ENCODE measurements at places on chromosomes 2 and 18. TPM values are rescaled to one million over a fixed set of nuclear protein-coding genes. Genes with fewer than 3 reads are reported as not detected.

GRCh38 chr2:174332217-174332963 lies 2.4 kb upstream of the SP9 start:
- peaks cover 98% of the 10 kb centered on the region for H3K27me3 ChIP-seq
- no peaks in the 10 kb centered on the region for H3K36me3 ChIP-seq
- no peak for DNase-seq
- no peak overlapping the region for H3K27ac ChIP-seq

DNA sequence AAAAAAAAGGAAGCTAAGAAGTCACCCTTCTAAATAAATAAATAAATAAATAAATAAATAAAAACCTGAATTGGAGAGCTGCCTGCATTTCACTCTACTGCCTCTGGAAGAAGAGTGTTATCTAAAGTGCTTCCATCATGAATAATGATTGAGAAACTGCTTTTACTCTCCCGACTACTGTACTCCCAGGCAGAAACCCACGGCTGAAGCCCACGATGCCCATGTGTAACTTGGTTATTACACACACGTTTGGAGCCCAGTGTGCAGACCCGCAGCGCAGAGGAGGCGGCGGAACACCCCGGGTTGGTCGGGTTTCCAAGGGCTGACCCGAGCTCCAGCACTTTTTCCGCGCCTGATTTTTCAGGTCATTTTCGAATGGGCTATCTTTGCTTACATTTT lies 697 bp upstream of the SPATS2L start:
- H3K27me3 ChIP-seq = no peaks in the 10 kb centered on the region
- DNase-seq = peak; percentile 66
- H3K4me1 ChIP-seq = peaks cover 25% of the 10 kb centered on the region
- peak overlapping the region; percentile 79 for H3K4me3 ChIP-seq
- peak overlapping the region; percentile 89 for H3K27ac ChIP-seq
- no peaks in the 10 kb centered on the region for H3K36me3 ChIP-seq

- DNase-seq = no peak
- no peaks in the 10 kb centered on the region for H3K27me3 ChIP-seq
- H3K27ac ChIP-seq = no peak overlapping the region
- H3K4me1 ChIP-seq = no peaks in the 10 kb centered on the region
- no peak overlapping the region for H3K4me3 ChIP-seq
Measured at GRCh38 chr2:181613241-181613640, 43.7 kb downstream of the CERKL start.

DNA sequence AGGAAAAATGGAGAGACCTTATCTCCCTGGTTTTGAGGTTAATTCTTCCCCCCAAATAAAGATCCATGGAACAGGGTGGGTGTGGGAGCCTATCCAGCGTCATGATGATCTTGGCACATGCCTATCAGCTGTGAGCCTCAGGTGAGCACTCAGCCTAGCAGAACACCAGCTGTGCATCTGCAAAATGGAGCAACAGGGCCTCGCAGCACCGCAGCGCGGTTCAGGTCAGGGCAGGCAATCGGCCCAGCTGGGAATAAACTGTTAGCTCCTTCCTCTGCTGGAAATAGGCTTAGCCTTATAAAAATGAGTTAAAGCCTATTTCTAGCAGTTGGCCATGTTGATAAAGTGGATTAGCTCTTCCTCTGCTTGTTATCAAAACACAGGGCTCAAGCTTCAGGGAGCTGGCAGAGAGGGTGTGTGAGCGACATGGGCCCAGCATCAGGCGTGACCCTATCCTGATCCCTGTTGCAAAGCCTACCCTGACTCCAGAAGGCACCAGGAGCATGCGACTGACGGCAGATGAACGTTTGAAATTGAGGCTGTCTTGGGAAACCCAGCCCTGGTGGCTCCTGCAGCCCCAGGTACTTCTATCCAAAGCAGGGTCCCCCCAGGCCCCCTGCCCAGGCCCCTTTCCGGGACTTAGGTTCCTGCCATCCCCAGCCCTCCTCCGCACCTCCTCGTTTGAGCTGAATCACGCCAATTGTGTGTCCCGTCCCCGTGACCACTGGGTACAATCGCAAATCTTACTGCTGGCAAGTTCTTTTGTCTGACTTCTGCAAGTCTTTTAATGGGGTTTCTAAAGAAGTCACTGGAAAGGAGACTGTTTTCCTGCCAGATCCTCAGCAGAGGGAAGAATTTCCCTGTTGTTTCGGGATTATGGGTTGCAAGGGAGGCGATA lies 35.4 kb downstream of the ARHGEF4 start:
- H3K4me3 ChIP-seq = no peak overlapping the region
- no peak for DNase-seq
- peaks cover 5% of the 10 kb centered on the region for H3K27me3 ChIP-seq
- no peaks in the 10 kb centered on the region for H3K36me3 ChIP-seq
- H3K4me1 ChIP-seq = no peaks in the 10 kb centered on the region
- no peak overlapping the region for H3K27ac ChIP-seq

DNA sequence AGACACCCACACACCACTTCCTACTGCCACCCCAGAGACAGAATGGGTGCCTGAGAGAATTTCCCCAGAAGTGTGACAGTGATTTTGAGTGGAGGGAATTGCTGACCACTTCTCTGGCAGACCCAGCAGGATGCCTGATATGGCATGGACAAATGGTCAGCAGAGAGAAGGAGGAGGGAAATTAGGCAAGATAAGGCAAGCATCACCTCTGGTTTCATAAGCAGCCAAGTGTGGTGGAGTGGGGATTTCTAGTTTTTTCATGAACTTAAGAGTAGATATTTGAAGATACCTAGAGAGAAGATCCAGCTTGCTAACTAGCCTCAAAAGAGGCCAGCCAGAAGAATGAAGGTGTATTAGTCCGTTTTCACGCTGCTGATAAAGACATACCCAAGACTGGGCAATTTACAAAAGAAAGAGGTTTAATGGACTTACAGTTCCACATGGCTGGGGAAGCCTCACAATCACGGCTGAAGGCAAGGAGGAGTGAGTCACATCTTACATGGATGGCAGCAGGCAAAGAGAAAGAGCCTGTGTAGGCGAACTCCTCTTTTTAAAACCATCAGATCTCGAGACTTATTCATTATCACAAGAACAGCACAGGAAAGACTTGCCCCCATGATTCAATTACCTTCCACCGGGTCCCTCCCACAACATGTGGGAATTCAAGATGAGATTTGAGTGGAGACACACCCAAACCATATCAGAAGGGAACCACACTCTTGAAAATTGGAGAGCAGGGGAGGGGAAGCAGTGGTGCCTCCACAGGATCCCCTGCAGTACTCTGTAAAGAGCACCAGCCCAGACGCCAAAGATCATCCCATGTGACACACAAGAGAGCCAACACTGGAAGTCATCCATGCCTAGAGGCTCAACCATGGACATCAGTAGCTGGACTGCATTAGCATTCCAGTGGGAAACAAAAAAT lies 64.2 kb downstream of the RBM43 start:
- no peaks in the 10 kb centered on the region for H3K4me1 ChIP-seq
- no peak overlapping the region for H3K27ac ChIP-seq
- no peaks in the 10 kb centered on the region for H3K27me3 ChIP-seq
- H3K4me3 ChIP-seq = no peak overlapping the region
- no peaks in the 10 kb centered on the region for H3K36me3 ChIP-seq
- DNase-seq = no peak

GRCh38 chr2:222982010-222982908 lies 69.7 kb upstream of the KCNE4 start:
- no peak for DNase-seq
- no peak overlapping the region for H3K4me3 ChIP-seq
- no peaks in the 10 kb centered on the region for H3K4me1 ChIP-seq
- H3K27me3 ChIP-seq = no peaks in the 10 kb centered on the region

GRCh38 chr2:241739651-241740050 lies 5.2 kb downstream of the D2HGDH start:
- peaks cover 17% of the 10 kb centered on the region for H3K36me3 ChIP-seq
- H3K4me3 ChIP-seq = no peak overlapping the region
- peaks cover 9% of the 10 kb centered on the region for H3K4me1 ChIP-seq

- H3K27ac ChIP-seq = no peak overlapping the region
- H3K27me3 ChIP-seq = no peaks in the 10 kb centered on the region
- H3K36me3 ChIP-seq = no peaks in the 10 kb centered on the region
- H3K4me1 ChIP-seq = no peaks in the 10 kb centered on the region
Measured at GRCh38 chr18:55381277-55381676, 206.7 kb downstream of the TCF4 start.

DNA sequence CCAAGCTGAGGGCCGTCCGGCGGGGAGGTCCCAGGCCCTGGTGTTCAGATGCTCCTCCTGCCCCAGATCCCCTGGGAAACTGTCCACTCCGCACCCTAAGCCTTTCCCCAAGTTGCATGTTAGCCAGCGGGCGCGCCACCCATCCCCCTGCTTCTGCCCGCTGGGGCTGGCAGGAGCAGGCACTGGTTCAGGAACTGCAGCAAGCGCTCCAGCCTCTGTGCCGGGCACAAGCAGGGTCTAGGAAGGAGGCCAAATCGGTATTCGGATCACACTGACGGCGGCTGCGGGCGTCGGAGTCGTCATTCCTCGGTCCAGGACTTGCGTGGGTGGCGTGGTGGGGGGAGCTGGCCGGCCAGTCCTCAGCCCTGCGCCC lies 53.7 kb downstream of the FAM168B start:
- H3K4me1 ChIP-seq = no peaks in the 10 kb centered on the region
- H3K4me3 ChIP-seq = no peak overlapping the region
- DNase-seq = peak; percentile 41
- H3K36me3 ChIP-seq = no peaks in the 10 kb centered on the region
- H3K27me3 ChIP-seq = peaks cover 27% of the 10 kb centered on the region

Gene DSC2
- 17.6 TPM for total RNA-seq

Gene MYO5B
- 23.3 TPM for total RNA-seq

GRCh38 chr2:137221797-137222492 lies 456.6 kb downstream of the THSD7B start:
- H3K27me3 ChIP-seq = no peaks in the 10 kb centered on the region
- no peak overlapping the region for H3K27ac ChIP-seq
- no peak overlapping the region for H3K4me3 ChIP-seq
- no peak for DNase-seq
- no peaks in the 10 kb centered on the region for H3K36me3 ChIP-seq

DNA sequence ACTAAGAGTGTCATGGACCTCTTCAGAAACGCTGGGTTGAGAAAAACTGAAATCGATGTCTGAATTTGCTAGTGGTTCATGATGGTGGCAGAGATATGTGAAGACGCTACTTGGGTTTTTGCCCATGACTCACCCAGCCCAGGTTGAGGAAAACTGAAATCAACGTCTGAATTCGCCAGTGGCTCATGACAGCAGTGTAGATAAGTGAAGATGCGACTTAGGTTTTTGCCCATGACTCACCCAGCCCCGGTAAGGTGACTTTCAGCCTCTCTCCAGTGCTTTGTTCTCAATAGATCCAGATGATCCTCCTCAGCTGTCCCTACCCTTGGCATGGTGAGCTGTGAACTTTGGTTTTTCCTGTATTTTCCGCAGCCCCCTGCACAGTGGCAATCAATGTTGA lies 105.3 kb upstream of the SIX3 start:
- no peaks in the 10 kb centered on the region for H3K27me3 ChIP-seq
- no peak overlapping the region for H3K4me3 ChIP-seq
- H3K27ac ChIP-seq = no peak overlapping the region
- H3K4me1 ChIP-seq = no peaks in the 10 kb centered on the region
- no peak for DNase-seq

GRCh38 chr2:201955702-201956141 lies 77.9 kb upstream of the FZD7 start:
- no peaks in the 10 kb centered on the region for H3K36me3 ChIP-seq
- no peak for DNase-seq
- H3K27ac ChIP-seq = no peak overlapping the region
- H3K4me3 ChIP-seq = no peak overlapping the region
- no peaks in the 10 kb centered on the region for H3K27me3 ChIP-seq
- no peaks in the 10 kb centered on the region for H3K4me1 ChIP-seq

- H3K4me1 ChIP-seq = peaks cover 54% of the 10 kb centered on the region
- peak overlapping the region; percentile 98 for H3K27ac ChIP-seq
- DNase-seq = no peak
- H3K27me3 ChIP-seq = no peaks in the 10 kb centered on the region
- no peak overlapping the region for H3K4me3 ChIP-seq
Measured at GRCh38 chr2:160409480-160409879, 84.1 kb downstream of the RBMS1 start.

GRCh38 chr2:113203901-113204519 lies 30.2 kb downstream of the PSD4 start:
- H3K4me1 ChIP-seq = peaks cover 6% of the 10 kb centered on the region
- peak; percentile 67 for DNase-seq
- H3K27ac ChIP-seq = no peak overlapping the region
- H3K36me3 ChIP-seq = peaks cover 20% of the 10 kb centered on the region
- H3K27me3 ChIP-seq = no peaks in the 10 kb centered on the region

GRCh38 chr2:170717991-170718589 lies 3.0 kb downstream of the SP5 start:
- H3K4me1 ChIP-seq = peaks cover 39% of the 10 kb centered on the region
- peaks cover 57% of the 10 kb centered on the region for H3K27me3 ChIP-seq
- no peak overlapping the region for H3K27ac ChIP-seq

Gene RAMP1
- total RNA-seq = 5.1 TPM

DNA sequence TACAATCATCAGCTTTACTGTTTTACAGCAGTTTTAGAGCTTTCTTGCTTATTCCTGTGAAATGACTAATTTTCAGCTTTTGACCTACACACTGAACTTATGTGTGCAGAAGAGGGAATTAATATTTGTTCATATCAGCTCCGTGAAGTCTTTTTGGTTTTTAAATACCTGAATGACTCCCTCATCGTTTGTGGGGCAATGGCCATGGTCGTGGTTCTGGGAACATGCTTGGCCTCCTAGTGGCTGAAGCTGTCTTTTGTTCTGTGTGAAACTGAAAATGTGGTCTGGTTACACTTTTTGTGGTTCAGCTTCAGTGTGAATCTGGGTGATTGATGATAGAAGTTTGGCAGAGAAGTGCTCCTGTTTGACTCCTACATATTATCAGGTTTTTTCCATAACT lies 408.1 kb downstream of the THSD7B start:
- H3K4me3 ChIP-seq = no peak overlapping the region
- no peak overlapping the region for H3K27ac ChIP-seq
- H3K4me1 ChIP-seq = no peaks in the 10 kb centered on the region
- DNase-seq = no peak
- no peaks in the 10 kb centered on the region for H3K27me3 ChIP-seq

DNA sequence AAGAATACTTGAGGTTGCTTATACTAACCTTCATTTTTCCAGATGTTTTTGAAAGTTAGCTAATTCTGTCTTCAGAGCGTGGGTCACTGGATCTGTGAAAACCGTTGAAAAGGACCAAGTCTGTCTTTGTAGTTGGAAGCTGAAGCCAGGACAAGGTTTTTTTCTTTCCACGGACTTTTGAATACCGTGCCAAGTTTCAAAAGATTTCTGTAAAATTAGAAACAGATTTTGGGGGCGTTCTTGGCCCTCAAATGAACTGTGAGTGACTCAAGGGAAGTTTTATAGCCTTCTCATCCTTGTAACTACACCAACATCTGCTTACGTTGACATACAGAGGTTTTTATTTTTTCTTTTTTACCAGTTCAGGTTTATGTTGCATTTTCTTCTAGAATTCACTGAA lies at the start of gene FAP:
Gene FAP (minus strand): TSS at position 152 of the 400 bp plus-strand sequence. CDS start 118 bp downstream, at position 34.
- DNase-seq = no peak
- H3K4me1 ChIP-seq = peaks cover 13% of the 10 kb centered on the region
- H3K27ac ChIP-seq = peak within 1 kb of the TSS; percentile 32
- no peaks in the 10 kb centered on the region for H3K36me3 ChIP-seq
- H3K4me3 ChIP-seq = peak within 1 kb of the TSS; percentile 7

- no peaks in the 10 kb centered on the region for H3K4me1 ChIP-seq
- no peak overlapping the region for H3K27ac ChIP-seq
- no peaks in the 10 kb centered on the region for H3K36me3 ChIP-seq
- H3K27me3 ChIP-seq = no peaks in the 10 kb centered on the region
- H3K4me3 ChIP-seq = no peak overlapping the region
- no peak for DNase-seq
Measured at GRCh38 chr2:58137221-58137620, 90.6 kb downstream of the VRK2 start.

Gene UGT1A4
- total RNA-seq = not detected
